ENCODE measurements at places on chromosomes 2 and 18.

DNA sequence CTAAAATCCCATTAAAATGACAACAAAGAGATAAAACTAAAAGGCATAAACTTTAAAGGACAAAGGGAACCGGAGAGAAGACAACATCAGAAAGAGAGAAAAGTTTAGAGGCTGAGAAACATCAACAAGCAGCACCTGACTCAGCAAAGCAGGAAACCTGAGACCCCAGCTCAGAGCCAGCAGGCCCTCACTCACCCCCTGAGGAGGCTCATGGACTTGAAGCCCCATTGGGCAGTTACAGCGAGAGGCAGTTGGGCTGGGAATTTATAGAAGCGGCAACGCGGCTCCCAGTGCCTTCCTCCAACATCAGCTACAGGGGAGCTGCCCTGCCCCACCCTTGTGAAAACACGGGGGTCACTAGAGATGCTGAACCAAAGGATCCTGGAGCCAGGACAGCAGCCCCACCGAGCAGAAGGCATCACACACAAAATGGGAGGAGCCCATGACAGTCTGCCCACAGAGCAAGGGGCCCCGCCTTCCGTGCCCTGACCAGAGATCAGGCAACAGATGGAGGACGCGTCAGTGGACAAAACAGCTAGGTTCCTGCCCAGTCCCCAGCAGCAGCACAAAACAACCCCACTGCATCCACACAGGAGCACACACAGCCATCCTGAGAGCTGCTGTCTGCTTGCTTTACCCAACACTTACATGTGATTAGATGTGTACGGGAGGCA lies 52.7 kb downstream of the CMPK2 start:
- no peak for DNase-seq

DNA sequence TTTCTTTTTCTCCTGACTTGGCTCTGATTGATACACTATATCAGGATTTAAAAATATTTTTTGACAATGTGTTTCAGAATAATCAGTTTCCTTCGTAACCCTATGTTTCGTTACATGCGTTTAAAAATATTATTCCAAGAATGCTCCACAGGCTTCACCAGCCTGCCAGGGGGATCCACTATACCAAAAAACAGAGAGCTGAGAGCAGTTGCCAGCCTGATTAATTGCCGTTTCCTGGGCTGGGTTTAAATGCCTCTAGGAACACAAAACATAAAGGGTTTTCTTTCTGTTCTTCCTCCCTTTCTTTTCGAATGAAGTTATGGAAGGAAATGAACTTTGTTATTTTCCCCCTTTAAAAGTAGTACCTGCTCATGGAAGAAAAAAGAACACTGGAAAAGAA lies 47.9 kb downstream of the LRRFIP1 start:
- DNase-seq: no peak

DNA sequence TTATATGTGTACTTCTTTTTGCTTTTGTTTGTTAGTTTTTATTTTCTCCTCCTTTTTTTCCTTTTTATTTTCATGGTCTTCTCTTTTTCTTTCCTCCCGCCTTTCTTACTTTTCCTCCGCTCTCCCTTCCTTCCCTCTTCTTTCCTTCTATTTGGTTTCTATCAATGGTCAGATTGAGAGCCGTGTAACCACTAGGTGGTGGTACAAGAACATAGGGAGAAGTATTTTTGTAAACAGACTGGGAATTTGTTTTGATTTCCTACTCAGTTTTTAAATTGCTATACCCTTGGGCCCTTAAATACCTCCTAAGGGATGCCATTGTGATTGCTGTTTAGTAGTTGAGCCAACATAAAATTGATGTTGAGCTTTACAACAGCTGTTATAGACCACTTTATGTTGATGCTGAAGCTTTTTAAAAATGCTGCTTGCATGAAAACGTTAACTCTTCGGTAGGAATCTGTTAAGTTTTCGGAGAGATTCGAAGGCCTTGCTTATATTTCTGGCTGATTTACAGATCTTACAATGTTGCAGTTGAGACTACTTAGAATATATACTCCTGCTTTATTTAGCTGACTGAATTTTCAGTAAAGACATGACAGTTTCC lies 124.2 kb downstream of the UBE2E3 start:
- peak; percentile 57 for DNase-seq

GRCh38 chr2:213034585-213034984 lies 116.8 kb downstream of the IKZF2 start:
- no peak for DNase-seq

DNA sequence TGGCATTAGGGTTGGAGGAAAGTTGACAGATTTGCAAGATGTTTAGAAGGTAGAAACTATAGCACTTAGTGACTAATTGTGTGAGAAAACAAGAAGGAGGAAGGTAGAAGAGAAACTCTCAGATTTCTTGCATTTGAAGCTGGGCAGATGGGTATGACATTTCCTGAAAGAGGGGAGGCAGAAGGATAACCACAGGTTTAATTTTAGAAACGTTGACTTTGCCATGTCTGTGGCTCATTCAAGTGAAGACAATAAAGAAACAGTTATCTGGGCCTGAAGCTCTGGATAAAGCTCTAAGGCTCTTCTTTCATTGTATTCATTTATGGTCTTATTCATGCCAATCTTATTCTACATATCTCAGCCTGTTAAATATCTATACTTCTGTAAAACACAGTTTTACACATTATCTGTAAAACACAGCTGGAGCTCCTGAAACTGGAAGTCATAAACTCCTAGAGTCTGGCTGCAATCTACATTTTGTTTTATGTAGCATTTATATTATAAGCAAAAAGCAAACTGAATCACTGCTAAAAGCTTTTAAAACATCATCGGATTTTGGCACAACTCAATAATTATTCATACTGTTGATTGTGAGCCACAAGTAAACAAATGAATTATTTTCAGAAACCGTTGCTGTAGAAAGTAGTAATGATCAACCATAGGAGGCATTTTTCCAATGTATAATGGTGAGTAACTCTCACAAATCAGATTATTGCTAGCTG lies 138.5 kb downstream of the RIT2 start:
- DNase-seq: no peak

- DNase-seq: peak; percentile 43
Measured at GRCh38 chr2:237791977-237792727, 6.4 kb upstream of the RBM44 start.

Data from bronchial epithelial cell (primary cell).